GM12878 (cell line): ENCODE measurements at places on chromosomes 4 and X. TPM values are rescaled to one million over a fixed set of nuclear protein-coding genes. Genes with fewer than 3 reads are reported as not detected.

NPY2R gene
- not detected in 2 replicates for total RNA-seq

IDUA gene
- total RNA-seq, result 5.7 and 7.6 TPM in 2 replicates

FRMPD4 gene
- not detected in 2 replicates for total RNA-seq

FDCSP gene
- not detected in 2 replicates for total RNA-seq

RNF175 gene
- total RNA-seq, result not detected in 2 replicates

SPANXN5 gene
- not detected in 2 replicates for total RNA-seq

AVPR2 gene
- total RNA-seq, result not detected in 2 replicates

INPP4B gene
- 1.1 and 1.5 TPM in 2 replicates for total RNA-seq

CLGN gene
- total RNA-seq, result 0.61 and 0.64 TPM in 2 replicates

PAGE2 gene
- total RNA-seq, result not detected in 2 replicates

CFAP47 gene
- total RNA-seq, result 0.03 and 0.13 TPM in 2 replicates

MND1 gene
- total RNA-seq, result 20.3 TPM in 2 replicates

ART3 gene
- 0.13 TPM in 1 of 2 replicates, not detected in the other for total RNA-seq

MBNL3 gene
- total RNA-seq, result 32.7 and 33.1 TPM in 2 replicates

COPS4 gene
- total RNA-seq, result 34.2 and 35.5 TPM in 2 replicates

ZAR1 gene
- not detected in 2 replicates for total RNA-seq

TCEAL6 gene
- not detected in 2 replicates for total RNA-seq

ZDHHC15 gene
- total RNA-seq, result 0.05 TPM in 1 of 2 replicates, not detected in the other

P2RY4 gene
- total RNA-seq, result 0.13 TPM in 1 of 2 replicates, not detected in the other

DNA sequence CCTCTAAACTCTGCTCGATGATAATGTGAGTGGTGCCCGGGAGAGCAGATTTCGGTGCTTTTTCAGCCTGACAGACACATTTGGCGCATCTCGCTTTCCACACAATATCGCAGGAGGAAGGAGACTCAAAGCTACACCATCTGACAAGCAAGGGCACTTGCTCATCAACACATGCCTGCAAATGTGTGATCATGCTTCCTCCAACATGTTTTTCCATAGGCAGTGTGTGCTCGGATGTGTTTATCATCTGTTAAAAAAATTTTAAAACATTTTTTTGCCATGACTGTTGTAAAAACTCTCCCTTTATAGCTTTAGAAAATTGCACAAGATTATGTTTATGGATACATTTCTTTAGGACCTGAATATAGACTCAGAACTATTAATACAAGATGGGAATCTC, 170.3 kb upstream of the PUDP start:
- DNase-seq, result no peak

- no peak for DNase-seq
Observed at GRCh38 chr4:7556558-7556957, 121.8 kb upstream of the PSAPL1 start.

DNA sequence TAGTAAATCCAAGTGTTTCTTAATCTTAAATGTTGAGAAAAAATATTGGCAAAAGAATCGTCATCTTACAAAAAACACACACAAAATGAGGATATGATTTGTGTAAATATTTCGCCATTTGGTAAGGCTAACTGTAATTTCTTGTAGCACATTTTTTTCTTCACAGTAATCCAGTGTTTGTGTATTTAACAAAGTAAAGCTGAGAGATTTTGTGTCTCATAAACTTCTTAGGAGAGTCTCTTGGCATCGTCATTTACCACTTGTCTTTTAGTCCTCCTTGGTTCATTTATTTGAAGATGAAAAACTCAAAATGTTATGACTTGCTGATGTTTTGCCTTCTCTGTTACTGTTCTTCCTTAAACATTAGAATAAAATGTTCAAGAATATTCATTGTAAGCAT, 326.7 kb upstream of the PITX2 start:
- DNase-seq, result no peak

DNA sequence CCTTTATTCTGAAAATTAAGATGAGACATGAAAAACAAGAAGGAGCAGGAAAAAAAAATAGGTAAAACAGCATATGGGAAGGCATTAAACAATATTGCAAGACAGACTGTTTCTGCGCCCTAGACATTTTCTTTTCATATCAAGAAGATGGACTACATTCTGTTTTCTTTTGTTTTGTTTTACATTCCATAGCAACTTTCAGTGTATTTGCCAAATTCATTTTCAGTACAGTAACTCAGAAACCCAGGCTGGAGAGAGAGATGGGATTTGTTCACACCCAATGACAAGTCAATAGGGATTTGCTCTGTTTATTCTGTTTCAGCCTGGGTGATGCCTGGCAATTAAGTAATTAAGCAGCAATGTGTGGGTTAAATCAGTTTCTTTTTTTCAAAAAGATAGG, 892.8 kb upstream of the DIAPH2 start:
- DNase-seq, result no peak

DNA sequence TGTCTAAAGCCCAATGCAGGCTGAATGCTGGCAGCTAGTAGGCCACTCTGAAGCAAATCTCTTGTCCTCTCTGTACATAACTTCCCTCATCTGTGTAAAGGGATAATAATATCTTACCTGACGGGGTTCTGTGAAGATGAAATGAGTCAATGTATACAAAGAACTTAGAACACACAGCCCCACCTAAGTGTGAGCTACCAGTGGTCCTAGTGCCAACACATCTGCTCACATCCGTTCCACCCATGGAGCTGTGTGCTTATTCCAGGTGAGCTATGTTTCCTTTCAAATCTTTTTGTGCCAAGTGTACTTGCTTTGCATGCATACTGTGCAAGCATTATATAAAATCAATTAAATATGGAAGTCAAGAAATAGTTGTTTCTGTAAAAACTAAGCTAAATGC, 116.4 kb downstream of the TSPAN5 start:
- DNase-seq, result no peak

- DNase-seq, result no peak
Observed at GRCh38 chr4:165325732-165326512, 1.5 kb upstream of the MSMO1 start.

GRCh38 chrX:110657073-110657472, 138.5 kb downstream of the CHRDL1 start:
- no peak for DNase-seq

GRCh38 chrX:20217906-20218305, 48.8 kb downstream of the RPS6KA3 start:
- no peak for DNase-seq

GRCh38 chrX:22220941-22221340, 51.8 kb upstream of the CBLL2 start:
- no peak for DNase-seq

DNA sequence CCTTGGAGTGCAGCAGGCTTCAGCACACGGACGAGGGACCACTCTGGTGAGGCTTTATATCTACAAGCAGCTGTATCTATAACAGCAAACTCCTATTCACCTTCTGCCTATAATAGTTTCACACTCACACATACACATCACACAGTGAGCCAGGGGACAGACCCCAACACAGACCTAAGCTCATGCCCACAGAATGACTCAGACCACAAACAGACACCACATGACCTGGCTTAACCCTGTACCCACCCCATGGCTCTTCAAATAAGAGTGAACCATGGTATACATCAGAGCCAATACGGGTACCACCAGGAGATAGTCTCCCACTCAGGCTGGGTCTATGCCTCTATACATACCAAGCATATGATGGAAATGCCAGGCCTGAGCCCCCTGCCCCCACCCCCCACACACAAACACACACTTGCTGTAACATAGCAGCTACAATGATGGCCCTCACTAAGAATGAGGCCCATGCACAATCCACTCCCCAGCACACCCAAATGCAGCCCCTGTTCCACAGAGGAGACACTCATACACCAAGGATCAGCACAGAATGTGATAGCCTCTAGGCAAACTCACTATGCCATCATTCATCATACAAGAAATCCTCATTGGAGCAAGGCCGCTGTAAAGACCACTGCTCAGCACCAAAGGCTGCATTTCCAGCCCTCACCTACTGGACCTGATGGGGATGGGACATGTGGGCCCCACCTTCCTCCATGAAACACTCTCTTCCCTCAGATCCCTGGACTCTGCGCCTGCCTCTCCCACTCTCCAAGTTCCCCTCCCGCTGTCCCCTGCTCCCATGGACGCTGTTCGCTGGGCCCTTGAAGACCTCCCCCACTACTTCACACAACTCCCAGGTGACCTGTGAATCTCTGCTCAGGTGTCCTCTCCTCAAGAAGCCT, 62.1 kb upstream of the XIAP start:
- no peak for DNase-seq

- DNase-seq, result peak; percentile 57
Observed at GRCh38 chr4:154961263-154961662, 180.2 kb downstream of the RBM46 start.

DNA sequence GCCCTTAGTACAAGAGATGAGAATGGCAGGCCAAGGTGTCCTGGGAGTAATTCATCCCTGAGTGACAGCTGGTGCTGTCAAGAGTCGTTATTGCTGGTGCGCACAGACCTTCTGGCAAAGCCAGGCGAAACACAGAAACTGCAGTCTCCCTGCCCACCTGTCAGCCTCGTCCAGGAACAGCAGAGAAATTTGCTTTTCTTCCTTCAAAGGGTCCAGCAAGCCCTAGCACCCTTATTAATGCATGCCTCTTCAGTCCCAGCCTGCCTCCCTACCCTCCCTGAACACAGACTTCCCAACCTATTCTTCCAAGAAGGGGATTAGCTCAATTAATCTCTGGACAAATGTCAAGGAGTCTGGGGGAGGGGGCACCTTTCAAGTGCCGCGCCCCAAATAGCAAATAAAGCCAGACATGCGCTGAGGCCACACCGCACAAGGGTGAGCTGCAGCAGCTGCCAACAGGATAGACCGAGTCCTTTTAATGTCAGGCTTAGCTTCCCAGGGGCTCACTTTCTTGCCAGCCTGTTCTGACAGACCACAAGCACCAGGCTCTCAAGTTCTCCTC, 250.7 kb upstream of the RASGEF1B start:
- no peak for DNase-seq

GRCh38 chr4:82381235-82381634, 7.4 kb upstream of the HNRNPD start:
- DNase-seq, result no peak

- no peak for DNase-seq
Observed at GRCh38 chr4:14711259-14711658, 291.0 kb upstream of the CPEB2 start.

DNA sequence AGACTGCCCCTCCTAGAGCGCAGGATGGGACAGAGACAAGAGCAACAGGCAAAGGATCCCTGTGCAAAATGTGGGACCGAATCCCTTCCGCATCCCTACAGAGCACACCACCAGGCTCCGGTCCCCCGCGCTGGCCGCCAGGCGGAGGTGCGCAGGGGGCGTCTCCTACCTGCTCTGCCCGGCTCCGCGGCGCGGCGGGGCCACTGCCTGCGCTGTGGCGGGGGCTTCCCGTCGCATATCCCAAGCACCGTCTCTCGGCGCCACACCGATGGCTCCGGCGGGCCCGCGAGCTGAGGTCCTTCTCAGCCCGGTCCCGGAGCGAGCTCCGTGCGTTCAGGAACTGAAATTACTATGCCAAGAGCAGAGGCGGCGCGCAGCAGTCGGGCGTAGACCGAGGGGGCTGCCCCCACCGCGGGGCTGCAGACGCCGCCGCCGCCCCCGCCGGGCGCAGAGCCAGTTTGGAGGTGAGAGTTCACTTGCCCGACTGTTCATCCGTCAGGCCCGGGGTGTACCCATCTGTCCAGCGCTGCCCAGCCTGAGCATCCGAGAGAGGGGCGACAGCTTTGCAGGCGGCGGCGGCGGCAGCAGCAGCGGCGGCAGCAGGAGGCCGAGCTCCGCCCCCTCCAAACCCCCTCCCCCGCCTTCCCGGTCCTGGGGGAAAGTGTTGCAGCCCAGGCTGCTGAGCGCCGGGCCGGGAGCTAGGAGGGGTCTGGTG, at the start of gene GPRIN3:
GPRIN3 (minus strand) TSS at position 355 of the 715 bp plus-strand sequence. CDS start 57,690 bp downstream, outside the sequence.
- DNase-seq, result no peak

GRCh38 chr4:118683513-118683912, 1.7 kb upstream of the METTL14 start:
- DNase-seq, result no peak

- DNase-seq, result no peak
Observed at GRCh38 chrX:153628129-153628528, 18.9 kb upstream of the DUSP9 start.

DNA sequence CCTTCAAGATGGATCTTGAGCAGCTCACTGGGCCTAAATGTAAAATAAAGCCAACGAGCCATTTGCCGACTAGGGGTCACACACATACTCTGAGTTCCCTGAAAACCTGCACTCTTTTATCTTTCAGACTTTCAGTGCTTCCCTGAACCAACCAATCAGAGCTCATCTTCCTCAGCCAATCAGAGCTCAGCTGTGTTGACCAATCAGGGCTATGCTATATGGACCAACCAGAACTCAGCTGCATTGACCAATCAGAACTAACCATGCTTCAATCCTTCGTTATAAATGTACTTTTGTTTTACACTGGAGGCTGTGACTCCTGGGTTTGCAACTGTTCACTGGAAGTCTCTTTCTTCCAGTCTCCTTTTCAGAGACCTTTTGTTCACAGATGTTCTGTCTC, 19.3 kb downstream of the SLC25A53 start:
- DNase-seq, result no peak

GRCh38 chr4:15116509-15117079, 114.3 kb downstream of the CPEB2 start:
- DNase-seq, result no peak

- DNase-seq, result no peak
Observed at GRCh38 chr4:8920289-8920965, 48.8 kb upstream of the HMX1 start.

GRCh38 chr4:7170012-7170411, 22.3 kb upstream of the SORCS2 start:
- no peak for DNase-seq

DNA sequence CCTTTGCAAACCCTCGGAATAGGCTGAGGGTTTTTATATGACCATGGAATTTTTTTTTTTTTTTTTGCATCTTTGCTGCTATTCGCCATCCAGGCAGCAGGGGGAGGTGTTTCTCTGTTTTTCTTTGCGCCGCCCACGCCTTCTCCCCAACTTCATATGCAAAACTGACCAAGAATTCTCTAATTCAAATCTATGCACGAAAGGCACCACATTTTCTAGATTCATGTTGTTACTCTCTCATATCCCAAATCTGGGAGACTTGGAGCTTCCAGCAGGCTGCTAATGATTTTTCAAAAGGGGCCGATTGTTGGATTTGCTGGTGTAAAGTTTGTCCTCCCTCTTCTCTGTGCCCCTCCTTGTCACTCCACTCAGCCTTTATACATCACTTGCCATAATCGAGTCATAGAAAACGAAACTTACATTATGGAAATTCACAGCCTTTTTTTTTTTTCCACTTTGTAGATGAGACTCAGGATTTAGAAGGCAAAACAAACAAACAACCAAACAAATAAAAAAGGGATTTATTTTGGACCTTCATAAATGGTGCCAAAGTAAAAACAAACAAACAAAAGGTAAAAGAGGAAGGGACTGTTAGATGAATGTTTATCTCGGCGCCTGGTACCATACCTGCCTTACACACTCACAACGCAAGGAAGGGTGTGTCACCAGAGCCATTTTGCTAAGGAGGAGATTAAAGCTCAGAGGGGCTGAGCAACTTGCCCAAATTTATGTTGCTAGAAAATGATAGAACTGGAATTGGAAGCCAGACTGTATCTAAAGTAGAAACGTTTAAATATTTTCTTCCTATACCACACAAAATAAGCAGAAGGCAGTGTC, 29.3 kb upstream of the BOD1L1 start:
- DNase-seq, result peak; percentile 43
